IMR-90 (cell line): ENCODE measurements at places on chromosomes 7 and 10.

DNA sequence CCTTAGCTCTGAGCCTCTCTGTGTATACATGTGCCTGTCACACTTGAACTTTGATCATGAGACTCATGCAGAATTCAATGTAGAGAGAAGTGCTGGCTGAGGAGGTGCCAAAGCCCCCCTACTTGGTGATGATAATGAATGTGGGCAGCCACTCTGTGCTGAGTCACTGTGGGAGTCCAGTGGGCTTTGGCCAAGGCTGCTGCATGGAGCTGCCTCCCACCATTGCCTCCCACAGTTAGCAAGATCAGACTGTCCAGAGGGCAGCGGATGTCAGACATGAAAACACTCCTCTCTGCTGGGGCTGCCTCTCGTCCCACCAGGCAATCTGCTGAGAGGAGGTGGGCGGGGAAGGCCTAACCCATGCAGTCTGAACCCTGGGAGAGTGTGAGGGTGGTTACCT, 180.3 kb downstream of the SH2D4B start:
- no peaks in the 10 kb centered on the region for H3K36me3 ChIP-seq
- no peak overlapping the region for H3K27ac ChIP-seq
- no peaks in the 10 kb centered on the region for H3K4me1 ChIP-seq
- H3K4me3 ChIP-seq, result no peak overlapping the region

DNA sequence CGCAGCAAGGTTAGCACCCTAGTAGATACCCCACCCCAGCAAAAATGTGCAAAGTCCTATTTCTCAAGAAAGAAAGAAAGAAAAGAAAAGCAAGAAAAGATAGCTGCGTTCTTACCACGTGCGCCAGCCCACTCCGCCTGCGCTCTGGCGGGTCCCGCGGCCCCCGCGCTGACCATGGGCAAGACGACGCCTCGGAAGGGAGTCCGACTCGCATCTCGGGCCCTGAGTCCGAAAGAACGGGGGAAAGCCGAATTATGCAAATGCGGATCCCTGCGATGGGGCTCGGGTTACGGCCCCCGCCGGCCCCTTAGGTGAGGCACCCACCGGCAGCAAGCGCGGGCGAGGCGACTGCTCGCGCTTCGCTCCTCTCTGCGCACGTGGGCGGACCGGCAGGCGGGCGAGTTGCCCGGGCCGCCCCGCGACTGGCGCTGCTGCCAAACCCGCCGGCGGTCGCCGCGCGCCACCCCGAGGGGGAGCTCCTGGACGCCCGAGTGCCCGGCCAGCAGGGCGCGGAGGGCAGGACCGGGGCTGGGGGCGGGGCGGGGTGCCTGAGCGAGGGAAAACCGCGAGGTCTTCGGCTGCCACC, 2.4 kb upstream of the EGR2 start:
- H3K4me3 ChIP-seq, result peak overlapping the region; percentile 16
- no peak for DNase-seq

GRCh38 chr7:45691155-45691656, 117.0 kb downstream of the ADCY1 start:
- DNase-seq, result no peak
- peaks cover 11% of the 10 kb centered on the region for H3K4me1 ChIP-seq
- H3K27me3 ChIP-seq, result no peaks in the 10 kb centered on the region

DNA sequence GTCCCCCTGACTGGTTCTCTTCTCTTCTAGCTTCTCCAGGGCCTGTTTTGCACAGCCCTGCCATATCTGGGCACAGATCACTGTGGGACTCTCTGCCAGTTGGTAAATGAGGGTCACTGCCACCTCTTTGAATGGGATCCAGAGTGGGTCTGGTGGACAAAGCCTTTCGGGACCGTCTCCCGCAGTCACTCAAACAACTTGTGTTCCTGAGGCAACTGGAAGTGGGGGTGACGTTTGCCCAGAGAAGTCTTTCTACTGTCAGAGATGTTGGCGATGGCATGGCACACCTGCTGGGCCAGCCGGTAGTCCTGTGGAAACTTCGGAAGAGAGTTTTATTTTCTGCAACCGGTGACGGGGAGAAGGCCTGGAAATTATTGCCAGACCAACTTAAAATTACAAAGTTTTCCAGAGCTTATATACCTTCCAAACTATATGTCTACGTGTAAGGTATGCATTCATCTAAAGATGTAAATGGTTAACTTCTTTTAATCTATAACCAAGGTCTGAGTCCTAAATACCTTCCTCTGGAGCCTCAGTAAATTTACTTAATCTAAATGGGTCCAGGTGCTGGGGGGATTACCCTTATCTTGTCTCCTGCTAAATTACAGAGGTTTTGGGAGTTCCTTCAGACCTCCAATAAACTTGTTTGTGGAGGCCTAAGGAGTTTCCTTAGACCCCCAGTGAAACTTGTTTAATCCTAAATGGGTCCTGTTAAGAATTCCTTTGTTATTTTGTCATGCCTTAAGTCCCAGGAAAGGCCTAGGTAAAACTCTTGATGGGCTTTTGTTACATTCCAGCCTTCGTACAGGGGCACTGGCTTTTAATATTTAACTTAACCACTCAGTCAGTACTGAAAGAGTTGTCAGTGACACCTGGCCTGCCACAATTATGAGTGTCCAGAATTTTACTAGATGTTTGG, 94.0 kb downstream of the NPSR1 start:
- no peaks in the 10 kb centered on the region; the same call in 1 of the 2 replicates for H3K4me1 ChIP-seq
- H3K36me3 ChIP-seq, result no peaks in the 10 kb centered on the region
- no peak for DNase-seq
- no peaks in the 10 kb centered on the region for H3K27me3 ChIP-seq
- H3K4me3 ChIP-seq, result no peak overlapping the region

GRCh38 chr7:133941496-133941895, 185.6 kb upstream of the LRGUK start:
- H3K27me3 ChIP-seq, result no peaks in the 10 kb centered on the region
- H3K36me3 ChIP-seq, result peaks cover 6% of the 10 kb centered on the region; the same call in 1 of the 2 replicates
- no peak overlapping the region for H3K27ac ChIP-seq
- no peak overlapping the region for H3K4me3 ChIP-seq
- peak; percentile 74 for DNase-seq

DNA sequence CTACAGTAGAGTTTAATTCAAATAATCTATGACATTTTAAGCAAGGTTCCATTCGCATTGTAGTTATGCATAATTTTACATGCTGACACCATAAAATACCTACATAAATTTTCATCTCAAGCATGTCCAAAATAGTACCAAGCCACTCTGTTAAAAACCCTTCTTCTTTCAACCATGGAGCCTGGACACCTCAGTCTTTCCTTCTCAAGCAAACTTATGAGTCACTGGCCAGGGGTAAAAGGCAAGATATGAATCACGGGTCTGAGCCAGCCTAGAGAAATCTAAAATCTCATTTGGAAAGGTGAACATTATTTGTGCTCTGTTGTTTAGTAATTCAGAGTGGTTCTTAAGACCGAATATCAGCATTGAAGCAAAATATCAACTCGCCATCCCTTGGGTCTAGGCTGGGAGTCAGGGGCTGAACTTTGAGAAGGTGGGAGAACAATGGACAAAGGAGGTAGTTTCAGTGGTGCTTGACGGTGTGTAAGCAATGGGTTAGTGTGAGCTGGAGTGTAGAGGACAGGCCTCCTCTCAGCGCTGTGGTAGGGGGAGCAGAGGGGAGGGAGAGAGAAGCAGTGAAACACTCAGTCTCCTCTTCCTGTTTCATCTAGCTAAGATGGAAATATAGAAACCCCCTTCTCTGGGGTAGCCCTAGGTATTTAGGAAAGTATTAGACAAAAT, 19.1 kb upstream of the GPAM start:
- H3K4me3 ChIP-seq, result no peak overlapping the region
- no peaks in the 10 kb centered on the region for H3K27me3 ChIP-seq
- H3K4me1 ChIP-seq, result peaks cover 4% of the 10 kb centered on the region; the same call in 1 of the 2 replicates
- H3K36me3 ChIP-seq, result no peaks in the 10 kb centered on the region
- H3K27ac ChIP-seq, result no peak overlapping the region

- DNase-seq, result no peak
- peaks cover 3% of the 10 kb centered on the region; the same call in 1 of the 2 replicates for H3K36me3 ChIP-seq
- no peak overlapping the region for H3K4me3 ChIP-seq
- H3K27ac ChIP-seq, result no peak overlapping the region
Observed at GRCh38 chr7:105228555-105228954, 160.2 kb downstream of the SRPK2 start.

DNA sequence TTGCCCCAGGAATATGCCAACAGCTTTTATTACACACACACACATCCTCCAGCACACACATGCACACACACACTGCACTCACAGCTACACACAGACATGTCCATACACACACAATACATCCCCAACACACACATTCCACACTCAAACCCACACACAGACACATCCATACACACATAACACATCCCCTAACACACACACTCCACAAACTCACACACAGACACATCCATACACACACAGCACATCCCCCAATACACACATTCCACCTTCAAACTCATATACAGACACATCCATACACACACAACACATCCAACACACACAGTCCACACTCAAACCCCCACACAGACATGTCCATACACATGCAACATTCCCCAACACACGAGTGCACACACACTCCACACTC, 19.1 kb downstream of the SH3PXD2A start:
- peaks cover 10% of the 10 kb centered on the region; the same call in 1 of the 2 replicates for H3K4me1 ChIP-seq
- no peaks in the 10 kb centered on the region for H3K36me3 ChIP-seq
- H3K27ac ChIP-seq, result no peak overlapping the region
- no peaks in the 10 kb centered on the region for H3K27me3 ChIP-seq

- H3K27me3 ChIP-seq, result no peaks in the 10 kb centered on the region
- peaks cover 58% of the 10 kb centered on the region for H3K4me1 ChIP-seq
- H3K27ac ChIP-seq, result no peak overlapping the region; the same call in 1 of the 2 replicates
- peaks cover 47% of the 10 kb centered on the region for H3K36me3 ChIP-seq
- H3K4me3 ChIP-seq, result no peak overlapping the region
Observed at GRCh38 chr10:79431428-79431827, 14.0 kb downstream of the ZCCHC24 start.

DNA sequence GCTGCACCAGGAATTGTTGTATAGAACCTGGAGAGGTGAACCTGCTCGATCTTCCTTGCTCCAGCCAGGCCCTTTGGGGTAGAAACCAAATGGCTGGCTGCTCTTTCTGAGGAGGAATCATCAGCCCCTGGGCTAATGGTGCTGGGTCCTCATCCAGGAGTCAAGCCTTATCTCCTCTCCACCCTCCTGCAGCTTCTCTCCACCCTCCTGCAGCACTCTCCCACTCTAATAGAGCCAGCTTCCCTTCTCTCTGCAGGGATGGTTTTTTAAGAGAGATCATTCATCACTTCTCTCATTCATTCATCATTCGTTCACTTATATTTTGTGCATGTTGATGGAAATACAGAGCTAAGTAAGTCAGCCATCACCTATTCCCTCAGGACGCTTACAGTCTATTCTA, 103.5 kb downstream of the XPNPEP1 start:
- H3K4me1 ChIP-seq, result no peaks in the 10 kb centered on the region
- no peak overlapping the region for H3K27ac ChIP-seq
- no peaks in the 10 kb centered on the region for H3K27me3 ChIP-seq
- no peak overlapping the region for H3K4me3 ChIP-seq
- DNase-seq, result no peak

GRCh38 chr10:8404721-8405120, 350.2 kb downstream of the GATA3 start:
- no peaks in the 10 kb centered on the region for H3K27me3 ChIP-seq
- H3K4me1 ChIP-seq, result no peaks in the 10 kb centered on the region

DNA sequence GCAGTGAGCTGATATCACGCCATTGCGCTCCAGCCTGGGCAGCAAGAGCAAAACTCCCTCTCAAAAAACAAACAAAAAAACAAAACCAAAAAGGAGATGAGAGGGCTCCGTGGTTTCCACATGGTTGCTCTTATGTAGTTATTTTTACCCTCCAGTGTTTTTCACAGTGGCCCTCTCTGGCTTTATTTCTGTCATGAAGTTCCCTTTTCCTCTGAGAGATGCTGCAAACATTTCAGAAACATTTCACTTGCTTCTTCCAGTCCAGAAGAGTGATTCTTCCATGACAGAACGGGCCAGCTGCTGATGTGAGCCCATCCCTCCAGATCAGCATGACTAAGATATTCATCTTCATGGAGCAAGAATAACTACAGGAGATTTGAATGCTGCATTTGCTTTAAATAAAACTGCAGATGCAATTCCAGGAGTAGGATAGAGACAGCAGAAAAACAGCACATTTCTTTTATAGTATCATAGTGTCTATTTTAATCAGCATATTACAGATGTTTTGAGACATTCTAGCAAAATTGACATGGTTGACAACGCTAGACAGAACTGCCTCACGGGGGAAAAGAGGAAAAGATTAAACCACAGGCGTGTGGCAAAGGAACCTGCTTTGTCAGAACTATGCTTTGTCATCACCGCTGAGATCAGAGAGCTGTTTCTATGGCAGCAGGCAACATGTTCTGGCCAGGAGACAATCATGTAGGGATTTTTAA, 40.3 kb downstream of the NRCAM start:
- DNase-seq, result no peak
- H3K27ac ChIP-seq, result no peak overlapping the region
- H3K4me1 ChIP-seq, result no peaks in the 10 kb centered on the region
- no peak overlapping the region for H3K4me3 ChIP-seq

DNA sequence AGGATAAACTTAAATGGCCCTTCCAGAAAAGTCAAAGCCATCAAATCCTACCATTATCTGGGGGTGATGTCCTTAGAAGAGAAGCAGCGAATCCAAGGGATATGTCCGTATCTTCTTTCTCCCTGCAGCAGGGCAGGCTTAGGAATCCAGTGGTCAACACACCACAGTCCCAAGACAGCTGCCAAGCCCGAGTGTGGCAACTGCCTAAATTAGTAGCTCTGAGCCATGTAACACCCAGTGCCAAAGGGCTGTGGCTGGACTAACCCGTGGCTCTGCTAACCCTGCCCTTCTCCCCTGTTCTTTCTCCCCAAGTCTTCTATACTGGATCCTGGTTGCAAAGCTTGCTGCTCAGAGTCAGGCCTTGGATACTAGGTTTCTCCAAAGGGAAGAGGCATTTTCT, 74.8 kb downstream of the CDK1 start:
- H3K4me3 ChIP-seq, result no peak overlapping the region
- no peaks in the 10 kb centered on the region for H3K27me3 ChIP-seq
- DNase-seq, result no peak
- H3K27ac ChIP-seq, result no peak overlapping the region

DNA sequence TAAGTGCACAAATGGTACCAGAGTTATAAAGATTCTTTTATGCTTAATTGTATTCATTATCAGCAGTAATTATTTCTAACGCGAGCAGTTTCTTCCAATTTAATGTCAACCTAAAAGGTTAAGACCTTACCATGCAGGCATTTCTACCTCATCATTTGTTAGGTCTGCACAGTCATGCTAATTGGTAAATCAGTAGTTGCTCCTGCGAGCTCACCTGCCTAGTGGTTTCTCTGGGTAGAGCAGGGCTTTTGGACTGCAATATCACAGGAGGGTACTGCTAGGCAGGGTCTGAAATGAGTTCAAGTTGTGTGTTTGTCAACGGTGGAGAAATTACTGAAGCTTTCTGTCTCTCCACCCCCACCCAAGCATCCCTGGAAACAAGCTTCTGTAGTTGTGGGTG, 558.5 kb upstream of the MGMT start:
- H3K4me3 ChIP-seq, result no peak overlapping the region
- no peaks in the 10 kb centered on the region for H3K27me3 ChIP-seq
- DNase-seq, result no peak
- H3K36me3 ChIP-seq, result no peaks in the 10 kb centered on the region

GRCh38 chr7:2709553-2710285, 21.7 kb downstream of the AMZ1 start:
- H3K36me3 ChIP-seq, result peaks cover 3% of the 10 kb centered on the region
- no peak overlapping the region for H3K27ac ChIP-seq
- no peak overlapping the region for H3K4me3 ChIP-seq
- peak; percentile 27 for DNase-seq
- H3K27me3 ChIP-seq, result no peaks in the 10 kb centered on the region
